HTR-8/SVneo (cell line): ENCODE measurements at places on chromosomes 2 and 18.

DNA sequence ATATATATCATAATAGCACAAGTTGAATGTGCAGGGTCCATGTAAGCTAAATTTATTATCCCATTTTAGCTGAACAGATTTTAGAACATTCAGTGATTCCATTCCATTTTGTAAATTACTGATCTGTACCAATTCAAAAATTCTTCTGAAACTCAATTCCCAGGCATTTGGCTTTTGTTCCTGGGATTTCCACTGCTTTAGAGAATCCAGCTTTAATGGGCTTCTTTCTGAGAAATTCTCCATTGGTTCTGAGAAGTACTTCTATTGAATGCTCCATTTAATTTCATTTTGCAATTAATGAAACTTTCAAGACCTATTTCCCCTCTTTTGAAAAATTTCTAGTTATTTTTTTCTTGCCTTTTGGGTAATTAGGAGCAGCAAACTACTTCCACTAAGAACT is 36.8 kb downstream of the BCL2 start:
- no peak for DNase-seq

DNA sequence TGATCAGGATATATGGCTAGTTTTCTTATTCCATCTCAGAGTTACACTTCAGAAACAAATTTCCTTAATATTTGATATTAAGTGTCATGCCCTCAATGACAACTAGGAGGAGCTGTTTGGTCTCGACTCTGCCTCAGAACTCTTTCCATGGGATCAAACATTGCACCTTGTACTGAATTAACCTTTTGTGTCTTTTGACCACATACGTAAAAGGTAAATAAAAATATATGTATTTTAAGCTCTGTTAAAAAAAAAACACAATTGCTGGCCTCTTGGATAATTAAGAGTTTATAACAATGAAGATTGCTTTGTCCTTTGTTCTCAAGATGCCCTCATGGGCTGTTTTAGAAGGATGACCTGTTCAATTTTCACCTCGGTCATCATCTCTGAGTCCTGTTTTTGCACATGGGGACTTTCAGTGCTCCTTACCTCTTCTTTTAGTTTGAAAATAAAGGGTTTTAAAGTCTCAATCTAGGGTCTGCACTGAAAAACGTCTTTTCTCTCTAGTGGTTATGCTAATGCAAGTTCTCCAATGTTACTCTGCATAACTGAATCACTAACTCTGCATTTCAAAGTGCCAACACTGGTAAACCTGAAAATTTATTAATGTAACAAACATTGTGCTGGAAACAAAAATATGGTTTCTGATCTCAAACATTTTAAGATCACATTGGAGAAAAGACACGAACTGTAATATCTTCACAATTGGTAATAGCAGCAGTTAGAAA is 18.8 kb upstream of the FN1 start:
- peak; percentile 38 for DNase-seq

- no peak for DNase-seq
Measured at GRCh38 chr2:104768694-104769093, 85.2 kb upstream of the POU3F3 start.

GRCh38 chr18:40546875-40547274 is 1408.2 kb upstream of the PIK3C3 start:
- no peak for DNase-seq

DNA sequence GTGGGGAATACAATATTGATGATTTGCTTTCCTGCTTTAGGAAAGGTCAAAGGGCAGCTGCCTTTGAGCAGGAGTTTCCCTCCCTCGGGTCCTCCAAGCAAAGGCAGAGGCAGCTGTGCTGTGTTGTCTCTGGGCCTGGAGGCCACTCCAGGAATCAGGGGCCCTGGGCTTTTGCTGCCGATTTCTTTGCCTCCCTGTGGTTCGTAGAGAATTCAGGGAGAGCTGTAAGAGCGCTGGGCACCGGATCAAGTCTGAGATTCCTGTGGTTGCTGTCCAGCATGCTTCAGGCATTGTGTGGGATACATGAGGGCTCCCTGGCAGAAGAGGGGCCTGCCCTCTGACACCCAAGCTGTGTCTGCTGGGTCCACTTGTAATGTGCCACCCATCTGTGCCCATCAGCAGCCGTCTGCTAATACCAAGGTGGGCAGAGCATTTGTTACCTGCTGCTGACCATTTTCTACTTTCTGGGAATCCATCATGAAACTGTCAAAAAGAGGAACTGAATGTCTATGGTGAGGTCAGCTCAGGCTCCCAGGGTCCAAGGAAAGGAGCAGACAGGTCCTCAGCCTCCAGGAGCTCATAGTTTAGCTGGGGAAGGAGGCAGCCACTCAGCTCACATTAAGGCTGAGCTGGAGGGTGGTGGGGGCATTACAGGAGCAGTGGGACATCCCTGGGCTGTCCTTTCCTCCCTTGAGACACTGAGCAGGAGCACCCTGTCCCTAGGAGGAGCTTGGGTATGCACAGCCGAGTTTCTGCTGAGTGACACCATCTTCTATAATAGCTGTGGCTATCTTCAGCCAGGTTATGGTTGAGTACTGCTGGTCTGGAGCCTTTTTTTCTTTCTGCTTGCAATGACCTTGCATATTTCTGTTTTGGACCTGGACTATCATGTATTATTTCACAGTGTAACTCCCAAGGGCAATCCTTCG is 68.5 kb downstream of the CTIF start:
- DNase-seq = peak; percentile 80

DNA sequence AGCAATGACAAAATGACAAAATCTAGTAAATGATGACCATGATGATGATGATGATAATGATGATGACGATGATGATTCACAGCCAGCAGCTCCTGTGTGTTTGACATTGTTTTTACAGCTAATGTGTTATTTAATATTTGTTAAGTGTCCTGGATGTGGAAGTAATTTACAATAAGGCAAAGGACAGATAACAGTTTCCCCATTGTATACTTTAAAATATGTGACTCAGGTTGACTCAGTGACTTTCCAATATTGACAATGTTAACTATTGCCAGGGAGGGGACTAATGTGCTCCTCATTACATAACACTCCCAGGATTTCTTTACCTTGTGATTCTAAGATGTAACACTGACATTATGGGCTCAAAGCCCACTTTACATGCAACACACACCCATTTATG is 602.2 kb downstream of the FBXO15 start:
- no peak for DNase-seq

- DNase-seq = no peak
Measured at GRCh38 chr2:46634905-46635304, 155.5 kb downstream of the TMEM247 start.

DNA sequence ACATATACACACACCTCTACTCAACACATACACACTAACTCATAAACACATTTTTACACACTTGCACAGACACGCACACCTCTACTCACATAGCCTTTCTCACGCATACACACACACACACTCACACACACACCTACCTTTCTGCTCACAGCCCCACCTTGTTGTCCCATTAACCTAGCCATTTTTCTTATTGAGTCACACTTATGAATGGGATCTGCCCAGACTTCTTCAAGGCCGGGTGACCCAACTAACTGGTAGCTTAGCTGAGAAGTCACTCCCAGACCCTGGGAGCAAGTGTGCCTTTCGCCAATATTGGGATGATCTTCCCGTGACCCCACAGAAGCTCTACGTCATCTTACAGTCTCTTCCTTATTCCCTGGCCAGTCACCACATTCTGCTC is 192.2 kb downstream of the NCK2 start:
- no peak for DNase-seq

DNA sequence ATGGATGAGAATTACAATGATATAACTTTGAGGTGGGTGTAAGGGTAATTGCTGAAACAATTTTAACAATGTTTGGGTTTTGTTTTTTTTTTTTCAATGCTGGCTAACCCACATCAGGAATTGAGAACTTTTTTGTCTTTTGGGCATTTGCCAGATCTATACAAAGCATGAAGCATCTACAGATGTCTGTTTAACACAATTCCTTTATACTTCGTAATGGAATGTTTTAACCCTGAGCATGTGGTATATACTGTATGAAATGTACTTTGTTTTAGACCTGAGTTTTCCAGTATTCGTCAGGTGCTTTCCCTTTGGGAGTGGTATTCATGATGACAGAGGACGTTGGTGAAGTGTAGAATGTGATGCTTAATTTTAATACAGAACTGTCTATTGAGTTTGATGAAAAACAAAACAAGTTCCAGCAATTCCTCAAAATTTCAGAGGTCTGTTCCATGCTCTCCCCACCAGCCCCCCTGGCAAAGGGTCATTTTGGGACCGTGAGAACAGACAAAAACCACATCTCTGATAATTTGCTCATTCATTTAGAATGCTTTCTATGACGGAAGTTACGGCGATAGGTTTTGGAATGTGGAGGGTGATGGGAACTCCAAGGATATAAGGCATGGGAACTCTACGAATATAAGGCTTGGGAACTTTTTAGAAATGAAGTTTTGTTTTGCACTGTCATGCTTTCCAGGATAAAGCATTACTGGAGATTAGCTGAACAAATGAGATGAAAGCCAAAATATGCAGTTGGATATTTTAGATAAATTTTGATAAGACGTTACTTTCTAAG is 14.1 kb downstream of the LIMS1 start:
- DNase-seq = no peak

GRCh38 chr18:48517048-48517447 is 21.8 kb upstream of the CTIF start:
- no peak for DNase-seq

- DNase-seq = no peak
Measured at GRCh38 chr2:51153236-51153635, 121.3 kb upstream of the NRXN1 start.

GRCh38 chr2:28231110-28231631 is 161.5 kb upstream of the FOSL2 start:
- peak; percentile 51 for DNase-seq

DNA sequence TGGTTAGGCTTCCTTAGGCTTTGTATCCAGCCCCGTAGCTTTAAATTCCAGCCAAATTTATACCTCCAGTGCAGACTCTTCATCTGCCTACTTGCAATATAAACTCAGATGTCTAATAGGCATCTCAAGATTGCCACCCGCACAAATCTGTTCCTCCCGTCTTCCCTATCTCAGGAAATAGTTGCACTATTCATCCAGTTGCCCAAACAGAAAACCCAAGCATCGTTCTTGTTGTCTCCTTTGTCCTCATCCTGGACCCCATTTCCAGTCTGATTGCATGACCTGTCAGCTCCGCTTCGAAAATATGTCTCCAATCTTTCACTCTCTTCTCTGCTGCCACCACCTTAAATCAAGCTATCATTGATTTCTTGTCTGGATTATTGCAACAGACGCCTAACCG is 2.3 kb downstream of the FKBP1B start:
- DNase-seq = no peak

DNA sequence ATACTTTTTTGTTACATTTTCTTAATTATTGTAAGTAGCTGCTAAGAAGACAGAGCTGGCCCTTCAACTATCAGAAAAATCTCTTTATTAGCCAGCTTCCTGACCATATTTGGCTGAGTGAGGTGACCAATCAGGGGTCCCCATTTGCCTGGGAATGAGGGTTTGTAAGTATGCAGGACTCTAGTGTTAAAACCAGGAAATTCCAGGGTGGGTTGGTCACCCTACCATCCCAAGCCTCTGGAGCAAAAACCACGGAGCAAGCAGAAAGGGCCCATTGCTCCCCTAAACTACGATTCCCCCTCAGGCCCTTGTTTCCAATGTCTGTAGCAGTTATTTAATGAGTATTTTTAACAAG is 165.6 kb upstream of the NCKAP5 start:
- no peak for DNase-seq

DNA sequence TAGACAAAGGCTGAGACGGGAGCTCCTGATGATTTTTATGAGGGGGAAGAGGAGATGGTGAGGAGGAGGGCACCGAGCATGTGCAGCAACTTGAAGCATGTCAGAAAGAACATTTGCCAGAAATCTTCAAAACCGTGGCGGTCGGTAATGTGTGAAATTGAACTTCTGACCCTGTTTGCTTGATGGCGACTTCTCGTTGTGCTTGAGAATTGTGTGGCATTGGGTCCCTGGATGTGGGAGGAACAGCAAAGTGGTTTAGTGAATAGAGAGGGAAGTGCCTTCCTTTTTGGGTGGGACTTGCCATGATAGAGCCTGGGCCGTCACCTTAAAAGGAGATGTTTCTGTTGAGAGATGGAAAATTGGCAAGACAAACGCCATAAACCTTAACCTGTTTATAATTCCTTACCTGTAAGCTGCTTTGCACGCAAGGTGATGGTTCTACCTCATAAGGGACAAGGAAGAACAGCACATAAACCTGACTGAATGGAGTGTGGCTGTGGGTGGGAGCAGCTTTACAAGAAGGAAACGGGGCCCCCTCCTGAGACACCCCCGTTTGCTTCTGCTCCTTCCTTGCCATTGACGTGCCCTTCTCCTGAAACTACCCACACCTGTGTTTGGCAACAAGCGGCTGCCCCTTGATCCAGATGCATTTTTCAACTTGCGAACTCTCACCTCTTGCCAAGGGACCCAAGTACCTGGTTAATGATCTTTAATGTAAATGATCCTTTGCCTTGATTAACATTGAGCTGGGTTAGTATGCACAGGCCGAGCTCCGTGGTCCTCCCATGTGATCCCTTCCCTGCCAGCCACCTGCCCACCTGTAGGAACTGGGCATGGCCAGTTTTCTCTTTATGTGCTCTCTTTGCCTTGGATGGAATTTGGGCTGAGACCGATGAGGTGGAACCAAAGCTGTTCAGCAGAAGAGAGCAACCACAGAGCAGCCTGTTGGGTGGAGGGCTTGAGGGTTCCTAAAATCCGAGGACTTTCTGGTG is 153.2 kb downstream of the NEDD4L start:
- DNase-seq = no peak

DNA sequence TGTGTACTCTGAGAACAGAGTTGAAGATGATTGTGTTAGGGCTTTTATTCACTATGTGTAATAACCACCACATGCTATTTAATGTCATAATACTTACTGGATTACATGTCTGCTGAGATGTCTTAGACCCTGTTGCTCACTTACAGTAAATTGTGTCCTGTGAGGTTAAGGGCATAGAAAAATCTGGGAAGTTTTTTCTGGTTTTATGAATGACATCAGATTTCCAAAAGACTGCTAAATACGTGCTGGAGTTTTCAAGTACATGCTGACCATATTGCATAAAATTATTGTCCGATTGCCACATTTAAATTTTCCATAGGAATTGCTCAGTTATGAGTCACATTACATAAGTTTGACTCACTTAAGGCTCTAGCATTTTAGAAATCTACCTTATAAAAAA is 96.7 kb upstream of the COL5A2 start:
- peak; percentile 45 for DNase-seq

DNA sequence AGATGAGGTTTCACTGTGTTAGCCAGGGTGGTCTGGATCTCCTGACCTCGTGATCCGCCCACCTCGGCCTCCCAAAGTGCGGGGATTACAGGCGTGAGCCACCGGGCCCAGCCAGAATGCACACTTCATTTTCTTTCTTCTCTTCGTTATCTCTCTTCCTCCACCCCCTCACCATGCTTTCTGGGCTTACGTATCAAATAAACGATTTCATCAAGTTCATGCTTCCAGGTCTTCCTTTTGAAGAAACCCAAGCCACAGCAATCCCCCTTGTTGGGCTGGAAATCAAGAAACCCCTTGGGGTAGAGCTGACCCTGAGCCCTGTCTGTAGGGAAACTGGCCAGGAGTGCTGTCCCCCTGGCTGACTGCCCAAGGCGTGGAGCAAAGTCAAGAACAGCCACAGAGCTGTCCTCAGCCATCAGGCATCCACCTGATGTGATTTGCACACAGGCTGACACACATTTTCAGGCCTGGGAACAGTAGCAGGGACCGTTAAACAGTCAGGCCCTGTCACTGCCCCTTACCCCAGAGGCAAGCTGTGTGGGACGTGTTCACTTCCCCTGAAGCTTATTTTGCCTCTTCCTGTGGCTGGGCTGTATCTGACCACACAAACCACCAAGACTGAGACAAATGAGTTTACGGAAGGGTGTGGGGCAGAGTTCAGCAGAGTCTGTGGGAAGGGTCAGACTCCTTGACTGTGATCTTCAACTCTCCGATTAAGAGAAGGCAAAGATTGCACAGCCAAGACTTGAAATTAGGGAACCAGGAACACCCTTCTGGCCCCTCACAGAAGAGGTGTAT is 15.1 kb upstream of the NMUR1 start:
- no peak for DNase-seq
